Tongue (tissue), 3 donors: ENCODE measurements at places on chromosomes 16 and 17. TPM values are rescaled to one million over a fixed set of nuclear protein-coding genes. Genes with fewer than 3 reads are reported as not detected.
A peak's percentile ranks its signal among the peaks of the same experiment; 100 is the strongest.

The TP53TG3C gene
- not detected for total RNA-seq

GRCh38 chr17:28549236-28550132 is 2.9 kb downstream of the UNC119 start:
- no peak for DNase-seq

GRCh38 chr16:11976850-11977375 is 379 bp downstream of the SNX29 start:
- no peak for DNase-seq

- peak; percentile 69 for DNase-seq
Measured at GRCh38 chr16:4091240-4092012, 24.8 kb downstream of the ADCY9 start.

- no peak for DNase-seq
Measured at GRCh38 chr16:11613381-11614303, 26.9 kb upstream of the LITAF start.
